Type B pancreatic cell (in vitro differentiated cells): ENCODE measurements at places on chromosomes 1 and 21.

DNA sequence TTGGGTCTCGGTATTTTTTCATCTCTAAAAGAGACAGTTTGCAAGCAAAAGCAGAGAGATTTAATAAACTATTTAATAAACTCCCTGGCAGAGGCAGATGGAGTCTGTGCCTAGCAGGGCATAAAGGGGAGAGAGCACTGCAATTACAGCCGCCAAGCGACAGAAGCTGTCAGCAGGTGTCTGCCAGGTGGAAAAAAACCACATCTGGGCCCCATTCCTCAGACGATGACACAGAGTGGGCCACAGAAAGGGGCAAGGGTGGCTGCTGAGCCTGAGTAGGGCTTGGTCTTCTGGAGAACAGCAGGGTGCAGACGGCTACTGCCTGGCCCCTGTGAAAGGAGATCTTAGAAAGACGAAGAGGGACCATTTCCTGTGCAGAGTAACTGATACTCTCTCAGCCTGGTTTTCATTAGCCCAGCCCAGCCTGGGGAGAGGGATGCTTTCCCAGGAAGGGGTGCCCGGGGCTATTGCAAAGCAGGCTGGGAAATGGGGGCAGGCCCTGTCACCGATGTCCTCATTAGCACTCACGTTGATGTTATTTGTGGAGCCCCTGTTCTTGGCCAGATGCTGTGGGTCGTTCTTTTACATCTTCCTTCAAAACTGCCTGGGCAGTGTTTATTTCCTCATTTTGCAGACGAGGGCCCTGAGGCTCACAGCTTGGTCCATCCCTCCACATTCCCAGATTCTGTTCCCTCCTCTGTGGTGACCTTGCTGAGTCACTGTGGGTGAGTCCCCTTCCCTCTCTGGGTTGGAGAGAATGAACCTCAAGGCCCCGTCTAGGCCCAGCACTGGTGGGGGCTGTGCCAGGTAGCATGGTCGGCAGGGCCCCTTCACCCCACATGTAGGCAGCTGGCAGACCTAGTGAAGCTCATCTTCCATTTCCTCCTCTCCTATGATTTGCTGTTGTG lies 472.7 kb downstream of the PTPRU start:
- DNase-seq, result no peak

- DNase-seq, result no peak
Observed at GRCh38 chr21:33228455-33228854, 1.3 kb upstream of the IFNAR2 start.

DNA sequence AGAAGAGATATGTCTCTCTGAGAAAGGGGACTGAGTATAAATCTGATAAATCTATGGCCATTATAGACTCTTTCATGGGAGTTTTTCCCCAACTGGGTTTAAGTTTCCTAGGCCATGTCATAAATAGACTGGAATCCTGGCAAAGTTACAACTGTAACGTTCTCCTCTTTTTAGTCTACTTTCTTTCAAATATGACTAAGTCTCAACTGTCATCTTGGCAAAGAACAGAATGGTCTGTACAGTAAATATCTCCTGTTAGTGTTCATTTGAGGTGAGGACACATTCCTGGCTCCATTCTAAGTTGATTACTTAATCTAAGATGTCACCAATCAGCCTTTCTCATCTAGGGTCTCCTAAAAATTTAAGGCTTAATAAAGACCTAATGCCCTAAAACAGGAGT lies 300.5 kb downstream of the BRINP2 start:
- no peak for DNase-seq

DNA sequence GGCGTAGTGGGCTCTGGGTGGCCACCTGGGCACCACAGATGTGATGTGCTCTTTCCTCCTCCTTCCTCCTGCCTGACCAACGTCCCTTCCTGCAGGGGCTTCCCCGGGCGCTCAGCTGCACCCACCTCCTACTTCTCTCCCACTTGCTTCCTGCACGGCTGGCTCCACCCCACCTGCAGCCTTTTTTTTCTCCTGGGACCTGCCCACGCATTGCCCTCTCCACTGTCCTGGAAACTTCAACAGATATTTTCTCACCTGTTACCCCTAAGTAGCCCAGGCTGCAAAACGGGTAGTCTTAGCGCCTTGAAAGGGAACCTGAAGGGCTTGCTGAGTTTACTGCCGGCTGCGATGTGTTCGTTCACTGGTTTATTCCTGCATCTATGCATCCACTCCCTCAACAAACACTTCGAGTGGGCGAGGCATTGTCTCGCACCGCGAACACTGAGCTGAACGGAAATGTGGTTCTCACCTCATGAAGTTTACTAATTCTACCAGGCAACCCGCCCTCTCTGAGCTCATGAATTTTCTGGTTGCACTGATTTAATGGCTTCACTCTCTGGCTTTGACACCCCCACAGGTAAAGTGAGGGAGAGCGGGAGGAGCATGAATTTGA lies 23.6 kb downstream of the ZBTB18 start:
- no peak for DNase-seq

DNA sequence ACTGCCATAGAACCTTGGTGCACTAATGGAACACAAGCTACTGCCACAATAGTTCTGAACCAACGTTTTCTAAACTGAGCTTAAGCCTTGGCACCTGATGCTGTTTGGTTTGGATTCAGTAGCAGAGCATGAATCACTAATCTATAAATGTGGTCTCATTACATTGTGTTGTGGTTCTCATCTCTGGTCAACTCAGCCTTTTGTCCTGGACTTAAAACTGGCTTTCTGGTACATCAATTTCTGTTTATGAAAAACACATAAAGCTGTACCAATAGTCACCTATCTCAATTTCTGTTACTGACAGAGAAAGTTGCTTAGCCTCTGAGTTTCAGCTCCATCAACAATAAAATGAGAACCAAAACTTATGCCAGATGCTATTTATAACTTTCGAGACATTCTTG lies 197.5 kb upstream of the KIAA0040 start:
- no peak for DNase-seq

- DNase-seq, result peak; percentile 29
Observed at GRCh38 chr1:205597691-205598314, 34.0 kb downstream of the ELK4 start.

DNA sequence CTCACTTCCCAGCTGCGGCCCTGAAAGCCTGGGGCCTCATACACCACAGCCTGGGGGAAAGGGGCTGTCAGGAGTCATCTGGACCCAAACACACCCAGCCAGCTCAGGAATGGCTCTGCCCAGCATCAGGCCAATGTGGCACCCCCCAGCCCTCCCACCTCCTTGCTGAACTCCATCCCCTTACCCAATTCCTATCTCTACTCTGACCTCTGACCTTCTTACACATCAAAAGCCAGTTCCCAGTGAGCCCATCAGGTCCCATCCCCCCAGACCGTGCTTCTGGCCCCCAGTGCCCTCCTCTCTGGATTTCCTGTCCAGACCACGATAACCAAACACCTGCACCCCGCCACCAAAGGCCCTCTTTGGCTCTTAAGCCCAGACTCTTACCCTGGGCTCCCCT lies 16.3 kb downstream of the CRYBG2 start:
- no peak for DNase-seq

DNA sequence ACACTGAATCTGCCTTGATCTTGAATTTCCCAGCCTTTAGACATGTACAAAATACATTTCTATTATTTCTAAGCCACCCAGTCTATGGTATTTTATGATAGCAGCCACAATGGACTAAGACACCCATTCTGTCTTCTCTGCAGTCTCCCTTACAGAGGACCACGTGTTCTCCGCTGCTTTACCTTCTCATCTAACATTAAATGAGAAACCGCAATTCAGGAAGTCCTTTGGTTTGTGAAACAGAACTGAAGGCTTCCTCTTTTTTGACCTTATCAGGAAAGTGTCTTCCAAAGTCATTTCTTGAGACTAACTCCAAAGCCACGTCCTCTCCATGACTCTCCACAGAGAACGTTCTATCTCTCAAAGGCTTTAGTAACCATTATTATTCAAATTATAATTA lies 560.1 kb downstream of the OMA1 start:
- DNase-seq, result no peak

DNA sequence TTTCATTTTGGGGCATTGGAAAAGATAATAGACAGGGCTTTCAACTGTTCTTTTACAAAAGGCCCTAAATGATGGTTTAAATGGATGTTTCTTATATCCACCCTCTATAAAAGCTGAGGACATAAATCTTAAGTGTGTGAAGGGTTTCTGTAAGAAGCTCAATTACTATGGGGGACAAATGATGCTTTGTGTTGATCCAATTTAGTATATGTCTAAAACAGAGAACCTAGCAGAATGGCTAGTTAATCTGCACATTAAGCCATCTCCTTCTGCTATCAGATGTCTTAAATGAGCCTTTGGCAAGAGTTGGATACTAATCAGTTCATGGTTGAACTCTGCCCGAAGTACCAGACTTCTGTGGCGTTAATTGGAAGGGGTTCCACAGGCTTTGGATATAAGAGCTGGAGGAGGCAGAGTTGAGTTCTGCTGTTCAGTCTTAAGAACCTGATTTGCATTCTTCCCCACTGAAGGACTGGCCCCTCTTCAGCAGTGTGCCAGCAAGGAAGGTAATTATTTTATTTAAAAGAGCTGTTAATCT lies 43.1 kb downstream of the PTGFRN start:
- DNase-seq, result no peak

DNA sequence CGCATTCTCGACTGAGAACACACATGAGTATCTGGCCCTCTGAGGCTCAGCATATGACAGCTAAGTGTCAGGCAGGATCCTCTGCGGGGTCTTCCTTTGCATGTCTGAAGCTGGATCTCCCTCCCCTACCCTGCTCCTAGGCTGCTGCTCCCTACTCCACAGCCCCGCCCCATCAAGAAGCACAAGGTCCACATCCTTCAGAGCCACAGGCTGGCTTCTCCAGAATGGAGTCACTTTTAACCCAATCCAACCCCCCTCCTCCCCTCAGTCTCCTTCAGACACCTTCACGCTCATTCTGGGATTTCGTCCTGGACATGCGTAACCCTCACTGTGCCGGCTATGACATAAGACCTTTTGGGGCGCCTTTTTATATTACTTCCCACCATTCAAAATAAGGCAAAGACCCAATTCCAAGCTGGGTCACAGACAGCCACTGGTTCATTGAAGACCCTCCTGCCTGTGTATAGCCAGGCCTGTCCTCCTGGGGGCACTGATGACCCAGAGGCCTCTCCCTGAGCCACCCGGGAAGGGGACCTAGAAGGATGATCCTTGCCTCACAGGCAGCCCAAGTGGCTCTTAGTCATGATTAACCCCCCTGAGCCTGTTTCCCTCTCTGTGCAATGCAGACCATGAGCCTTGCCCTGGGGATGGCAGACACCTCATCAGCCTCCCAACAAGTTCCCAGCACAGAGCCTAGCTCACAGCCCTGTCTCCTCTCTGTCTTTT lies 4.7 kb downstream of the ADGRB2 start:
- DNase-seq, result no peak
